T-helper 2 cell (primary cell): ENCODE measurements at places on chromosomes 12 and 14.

GRCh38 chr14:73833034-73833433 is 18.6 kb upstream of the PTGR2 start:
- no peak for DNase-seq

DNA sequence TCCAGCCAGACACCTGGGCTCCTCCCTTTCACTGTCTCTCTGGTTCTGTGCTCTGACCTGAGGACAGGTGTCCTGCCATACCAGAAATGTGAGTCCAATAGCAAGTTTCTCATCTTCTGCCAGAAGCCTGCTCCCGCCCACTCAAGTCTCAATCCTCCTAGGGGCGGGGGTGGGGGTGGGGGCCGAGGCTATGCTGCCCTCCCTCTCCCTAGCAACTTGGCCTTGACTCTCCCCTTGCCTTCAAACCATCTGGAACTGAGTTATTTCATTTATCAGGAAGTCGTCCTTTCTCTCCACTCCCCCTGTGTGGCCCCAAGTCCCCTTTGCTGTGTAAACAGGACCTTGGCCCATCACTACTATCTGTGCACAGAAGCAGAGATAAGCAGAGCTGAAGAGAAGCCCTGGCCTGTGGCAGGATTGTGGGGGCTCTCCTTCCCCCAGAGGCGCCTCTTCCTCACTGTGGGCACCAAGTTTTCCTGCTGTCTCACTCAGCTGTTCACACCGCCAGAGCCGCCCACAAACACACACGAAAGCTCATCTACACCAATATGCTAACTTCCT is 117.1 kb downstream of the DPF3 start:
- DNase-seq: no peak

GRCh38 chr12:89173096-89173495 is 179.2 kb downstream of the DUSP6 start:
- DNase-seq: no peak

DNA sequence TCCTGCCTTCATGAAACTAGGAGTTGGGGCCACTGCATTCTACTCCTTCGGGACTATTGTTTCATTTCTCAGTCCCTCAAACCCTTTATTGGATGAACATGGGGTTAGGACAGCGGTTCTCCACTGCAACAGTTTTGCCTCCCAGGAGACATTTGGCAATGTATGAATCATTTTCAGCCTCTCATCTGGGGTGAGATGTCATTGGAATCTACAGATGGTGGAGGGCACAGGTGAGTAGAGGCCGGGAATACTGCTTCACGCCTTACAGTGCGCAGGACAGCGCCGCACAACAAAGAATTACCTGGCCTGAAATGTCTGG is 649 bp upstream of the GNPNAT1 start:
- no peak for DNase-seq

DNA sequence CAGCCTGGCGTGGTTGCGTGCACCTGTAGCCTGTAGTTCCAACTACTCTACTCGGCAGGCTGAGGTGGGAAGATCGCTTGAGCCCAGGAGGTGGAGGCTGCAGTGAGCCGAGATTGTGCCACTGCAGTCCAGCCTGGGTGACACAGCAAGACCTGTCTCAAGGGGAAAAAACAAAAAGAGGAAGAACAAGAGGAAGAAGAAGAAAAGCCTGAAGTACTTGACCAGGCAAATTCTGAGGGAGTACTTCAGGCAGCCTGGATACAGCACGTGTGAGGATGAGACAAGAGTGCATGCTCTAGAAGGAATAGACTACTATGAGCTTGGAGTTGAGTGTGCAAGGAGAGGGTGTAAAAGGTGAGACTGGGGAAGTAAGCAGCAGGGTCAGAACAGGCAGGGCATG is 1.8 kb downstream of the GDF3 start:
- DNase-seq: no peak
